ENCODE measurements at places on chromosomes 4 and X.

DNA sequence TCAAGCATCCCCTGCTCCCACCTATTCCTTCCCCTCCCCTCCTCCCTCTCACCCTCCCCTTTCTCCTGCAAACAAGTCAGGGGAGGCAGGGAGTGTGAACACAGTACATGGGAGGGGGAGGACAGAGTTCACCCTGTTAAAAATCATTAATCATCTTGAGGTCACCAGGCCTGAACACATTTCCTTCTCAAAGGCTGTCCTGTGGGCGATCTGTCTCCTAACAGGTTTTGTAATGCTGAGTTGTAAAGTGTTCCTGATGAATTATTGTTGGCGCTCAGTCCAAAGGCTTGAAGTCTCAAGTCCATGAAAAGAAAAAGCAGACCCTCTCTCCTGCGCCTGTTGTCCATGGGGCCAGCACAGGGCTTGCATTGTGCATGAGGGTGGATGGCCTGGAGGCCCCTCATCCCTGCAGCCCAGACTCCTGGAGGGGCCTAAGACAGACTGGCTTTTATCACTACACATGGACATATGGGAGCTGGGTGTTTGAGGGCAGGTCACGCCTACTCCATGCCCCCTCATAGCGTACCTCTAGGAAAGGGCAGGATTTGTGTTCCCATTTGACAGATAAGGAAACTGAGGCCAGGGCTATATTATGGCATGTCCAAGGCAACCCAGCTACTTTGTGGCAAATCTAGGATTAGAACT, 189.1 kb downstream of the RAB28 start:
- DNase-seq: no peak

GRCh38 chrX:40273356-40274050, 175.7 kb upstream of the BCOR start:
- DNase-seq: no peak

DNA sequence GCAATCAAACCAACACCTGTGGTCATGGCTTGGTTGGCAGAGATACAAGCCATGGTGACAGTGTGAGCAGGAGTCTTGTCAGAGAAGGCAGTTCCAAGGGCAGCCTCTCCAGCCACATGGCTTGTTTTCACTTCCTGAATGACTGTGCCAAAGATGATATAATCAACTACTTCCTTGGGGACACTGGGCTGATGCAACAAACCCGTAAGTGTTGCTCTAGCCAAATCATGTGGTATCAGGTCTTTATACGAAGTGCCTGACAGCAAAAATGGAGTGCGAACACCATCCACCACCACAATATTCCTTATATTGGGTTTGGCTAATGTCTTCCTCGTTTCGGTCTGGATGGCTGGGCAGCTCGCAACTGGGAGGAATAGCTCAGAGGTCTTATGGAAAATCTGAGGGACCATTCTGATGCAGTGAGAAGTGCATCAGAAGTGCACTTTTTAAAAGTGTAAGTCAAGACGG, 922.0 kb downstream of the NLGN4X start:
- no peak for DNase-seq

DNA sequence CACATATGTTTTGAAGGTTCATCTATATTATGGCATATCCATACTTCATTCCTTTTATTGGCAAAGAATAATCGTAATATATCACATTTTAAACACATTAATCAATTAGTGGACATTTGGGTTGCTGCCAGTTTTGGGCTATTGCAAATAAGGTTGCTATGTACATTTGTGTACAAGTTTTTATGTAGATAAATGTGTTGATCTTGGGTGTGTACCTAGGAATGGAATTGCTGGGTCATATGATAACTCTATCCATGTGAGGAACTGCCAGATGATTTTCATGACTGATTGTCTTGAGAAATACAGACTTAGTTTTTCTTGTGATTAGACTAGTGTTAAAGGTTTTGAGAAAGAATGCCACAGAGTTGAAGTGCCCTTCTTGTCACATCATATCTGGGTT, 99.2 kb upstream of the RAB40AL start:
- no peak for DNase-seq

GRCh38 chr4:68373513-68373912, 23.6 kb upstream of the YTHDC1 start:
- DNase-seq: peak; percentile 75
